Left cardiac atrium (tissue), 4 donors: ENCODE measurements at places on chromosomes 2 and 18. TPM values are rescaled to one million over a fixed set of nuclear protein-coding genes. Genes with fewer than 3 reads are reported as not detected.

DNA sequence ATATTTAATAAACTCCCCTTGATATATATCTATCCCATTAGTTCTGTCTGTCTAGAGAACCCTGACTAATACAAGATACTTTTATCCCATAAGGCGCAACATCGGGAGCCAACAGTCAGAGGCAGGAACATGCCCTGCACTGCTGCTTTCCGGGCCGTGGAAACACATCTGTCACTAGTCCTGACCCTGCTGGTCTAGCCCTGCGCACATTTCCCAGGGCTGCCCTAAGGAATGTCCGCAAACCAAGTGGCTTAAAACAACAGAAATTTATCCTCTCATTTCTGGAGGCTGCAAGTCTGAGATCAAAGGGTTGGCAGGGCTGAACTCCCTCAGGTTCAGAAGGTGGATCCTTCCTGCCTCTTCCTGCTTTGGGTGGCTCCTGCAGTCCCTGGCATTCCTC lies 114.2 kb upstream of the TPO start:
- DNase-seq, result no peak

- no peak for DNase-seq
Measured at GRCh38 chr2:201237486-201238123, 22.7 kb upstream of the CASP8 start.

DNA sequence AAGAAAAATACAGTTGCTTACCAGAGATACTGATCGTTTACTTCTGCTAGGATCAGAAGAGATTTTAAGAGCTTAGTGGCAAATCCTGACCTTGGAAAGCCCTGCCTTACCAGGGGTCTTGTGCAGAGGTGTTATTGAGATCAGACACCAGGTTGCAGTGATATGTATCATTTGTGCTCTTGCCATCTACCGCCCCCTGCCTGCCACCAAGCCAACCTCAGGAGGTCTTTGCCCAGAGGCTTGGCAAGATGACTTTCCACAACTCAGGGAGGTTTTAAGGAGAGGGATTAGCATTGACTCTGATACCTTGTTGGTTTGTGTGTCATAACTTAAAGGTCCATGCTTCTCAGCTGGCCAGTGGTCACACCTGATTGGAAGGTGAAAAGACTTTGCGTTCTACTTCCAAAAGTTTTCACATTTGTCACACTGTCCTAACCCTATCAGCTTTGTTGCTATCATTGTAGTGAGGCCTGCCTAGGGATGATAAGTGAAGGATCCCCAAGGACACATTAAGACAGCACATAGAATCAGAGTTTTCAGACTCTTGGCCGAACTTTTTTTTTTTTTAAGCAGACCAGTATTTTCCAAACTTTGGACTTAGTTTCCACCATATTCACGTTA lies 46.2 kb upstream of the MGAT5 start:
- DNase-seq, result peak; percentile 60

- no peak for DNase-seq
Measured at GRCh38 chr2:503288-503999, 173.8 kb downstream of the TMEM18 start.

- DNase-seq, result no peak
Measured at GRCh38 chr2:122105171-122105876, 349.9 kb downstream of the TSN start.

DNA sequence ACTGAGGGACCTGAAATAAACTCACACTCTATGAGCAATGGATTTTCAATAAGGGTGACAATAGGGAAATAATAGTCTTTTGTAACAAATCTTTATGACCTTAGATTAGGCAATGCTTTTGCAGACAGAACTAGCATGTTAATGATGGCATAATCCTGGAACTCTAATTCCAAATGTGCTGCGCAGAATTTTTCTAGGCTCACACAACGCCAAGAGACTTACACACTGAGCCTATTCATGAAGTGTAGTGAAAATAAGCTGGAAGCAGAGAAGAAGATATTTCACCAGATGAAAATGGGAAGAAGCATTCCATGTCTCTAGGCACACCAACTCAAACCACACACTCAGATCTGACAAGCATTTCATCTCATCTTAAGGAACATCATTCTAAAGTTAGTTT lies 178.5 kb downstream of the L3MBTL4 start:
- no peak for DNase-seq

GRCh38 chr18:63472380-63472779 lies 4.4 kb upstream of the SERPINB5 start:
- DNase-seq, result no peak

DNA sequence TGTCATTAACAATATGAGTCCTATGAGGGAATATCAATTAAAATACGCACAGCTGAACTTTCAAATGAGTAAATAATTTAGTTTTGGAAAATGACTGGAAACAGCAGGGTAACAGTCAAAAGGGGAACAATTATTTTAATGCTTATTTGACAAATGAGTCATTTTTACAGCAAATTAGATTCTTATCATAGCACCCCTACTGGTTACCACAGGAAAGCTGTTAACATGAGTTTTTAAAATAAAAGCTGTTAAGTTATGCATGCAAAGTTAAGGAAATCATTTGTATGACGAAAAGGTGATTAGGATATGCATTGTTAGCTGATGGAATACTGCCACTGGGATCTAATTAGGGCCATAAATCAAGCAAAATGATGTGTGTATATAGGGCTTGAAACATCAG lies 435.1 kb upstream of the MEIS1 start:
- DNase-seq, result no peak

DNA sequence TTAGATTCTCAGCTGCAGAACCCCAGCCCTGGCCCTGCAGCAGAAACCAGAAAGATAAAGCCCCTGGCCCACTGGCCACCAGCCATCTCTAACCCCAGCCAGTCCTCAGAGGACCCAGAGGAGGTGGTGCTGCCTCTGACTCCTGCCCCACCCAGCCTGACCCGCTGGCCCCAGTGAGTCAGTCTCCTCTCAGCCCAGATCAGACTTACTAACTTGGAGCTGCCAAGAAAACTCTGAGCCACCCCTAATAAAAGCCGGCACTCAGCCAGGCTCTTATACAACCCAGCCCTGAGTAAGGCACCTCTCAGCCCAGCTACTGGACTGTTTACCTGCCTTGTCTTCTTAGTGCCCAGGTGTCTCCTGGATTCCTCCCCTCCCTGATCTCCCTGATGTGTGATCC lies 2.0 kb downstream of the SLC14A2 start:
- DNase-seq, result peak; percentile 86

GRCh38 chr2:7026742-7027141 lies 109.5 kb downstream of the RNF144A start:
- DNase-seq, result no peak

DNA sequence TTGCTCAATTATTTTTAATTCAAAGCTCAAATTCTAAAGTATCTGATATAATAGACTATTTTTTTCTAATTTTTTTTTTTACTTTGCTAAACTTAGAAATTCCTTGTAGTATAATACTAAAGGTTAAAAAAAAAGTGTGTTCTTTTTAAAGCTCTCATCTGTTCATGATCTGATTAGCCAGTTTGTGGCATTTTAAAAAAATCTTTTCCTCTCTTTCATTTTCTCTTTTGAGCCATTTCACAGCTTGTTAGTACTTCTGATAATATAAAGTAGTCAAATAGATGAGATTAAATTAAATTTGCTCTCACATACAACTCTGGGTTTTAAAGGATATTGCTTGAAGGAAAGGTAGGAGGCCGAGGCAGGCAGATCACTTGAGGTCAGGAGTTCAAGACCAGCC lies 40.7 kb upstream of the NEMP2 start:
- DNase-seq, result no peak

- DNase-seq, result no peak
Measured at GRCh38 chr2:173086518-173087213, 11.0 kb downstream of the MAP3K20 start.

GRCh38 chr2:46839045-46839444 lies 76.6 kb downstream of the MCFD2 start:
- DNase-seq, result no peak

DNA sequence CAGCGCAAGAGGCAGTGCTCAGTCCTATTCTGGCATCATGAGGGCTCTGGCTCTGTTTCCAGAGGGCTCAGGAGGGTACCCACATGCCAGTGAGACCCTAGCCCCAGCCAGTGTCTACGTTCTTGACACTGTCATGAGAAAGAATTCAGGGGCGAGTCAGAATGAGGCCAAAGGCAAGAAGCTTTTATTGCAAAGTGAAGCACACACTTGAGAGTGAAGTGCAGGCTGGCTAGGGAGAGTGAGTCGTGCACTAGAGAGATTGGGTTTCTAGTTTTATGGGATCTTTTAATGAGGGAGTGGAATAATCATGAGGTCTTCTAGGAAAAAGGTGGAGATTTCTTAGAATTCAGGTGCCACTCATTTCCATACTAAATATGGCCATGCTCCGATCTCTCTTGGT lies 164.1 kb downstream of the DCDC2C start:
- no peak for DNase-seq

The ICOS gene
- not detected for total RNA-seq

The RGPD3 gene
- total RNA-seq, result 0.12 TPM

The AQP12A gene
- not detected for total RNA-seq

The ZAP70 gene
- total RNA-seq, result 1.6 TPM

The FAHD2B gene
- 23.9 TPM for total RNA-seq

The ALKAL2 gene
- total RNA-seq, result 0.68 TPM

The CGREF1 gene
- total RNA-seq, result 5.9 TPM

The RBM44 gene
- total RNA-seq, result 0.38 TPM

The SFTPB gene
- 0.44 TPM for total RNA-seq

The FHOD3 gene
- 119 TPM for total RNA-seq

The MAL gene
- 7.8 TPM for total RNA-seq
